ENCODE measurements at places on chromosomes 4 and X.

GRCh38 chr4:1978741-1979476 is 29.9 kb downstream of the NELFA start:
- DNase-seq = no peak

DNA sequence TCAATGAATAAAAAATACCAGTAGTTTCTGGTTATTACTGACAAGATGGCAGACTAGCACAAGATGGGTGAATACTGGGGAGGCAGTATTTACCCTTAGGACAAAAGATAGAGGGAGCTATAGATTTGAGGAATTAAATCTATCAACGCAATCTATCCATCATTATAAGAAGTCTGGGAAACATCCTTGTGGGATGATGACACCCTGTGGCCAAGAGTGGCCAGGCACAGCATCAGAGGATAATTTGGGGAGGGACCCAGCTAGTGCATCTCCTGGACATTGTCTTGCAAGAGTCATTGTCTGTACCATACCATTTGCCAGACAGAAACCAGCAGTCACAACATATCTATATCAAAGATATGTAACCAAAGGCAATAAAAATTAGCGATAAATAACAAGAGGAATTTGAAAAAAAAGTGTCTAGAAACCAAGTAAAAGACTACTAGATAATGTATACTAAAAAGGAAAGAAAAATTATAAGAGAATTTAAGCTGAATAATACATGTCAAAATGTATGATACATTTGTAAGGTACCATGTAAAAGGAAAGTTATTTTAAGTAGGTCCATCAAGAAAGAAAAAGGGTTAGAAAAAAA is 22.9 kb downstream of the KCTD8 start:
- no peak for DNase-seq

GRCh38 chrX:150648296-150648940 is 44.8 kb upstream of the MTMR1 start:
- no peak for DNase-seq

- DNase-seq = no peak
These were observed 10.6 kb upstream of the CCNG2 start for GRCh38 chr4:77146186-77147078.

GRCh38 chr4:176261018-176261417 is 8.0 kb downstream of the ASB5 start:
- DNase-seq = no peak

GRCh38 chr4:73730867-73731266 is 9.5 kb upstream of the CXCL8 start:
- DNase-seq = no peak

GRCh38 chr4:180688480-180688879 is 1554.7 kb upstream of the TENM3 start:
- no peak for DNase-seq

DNA sequence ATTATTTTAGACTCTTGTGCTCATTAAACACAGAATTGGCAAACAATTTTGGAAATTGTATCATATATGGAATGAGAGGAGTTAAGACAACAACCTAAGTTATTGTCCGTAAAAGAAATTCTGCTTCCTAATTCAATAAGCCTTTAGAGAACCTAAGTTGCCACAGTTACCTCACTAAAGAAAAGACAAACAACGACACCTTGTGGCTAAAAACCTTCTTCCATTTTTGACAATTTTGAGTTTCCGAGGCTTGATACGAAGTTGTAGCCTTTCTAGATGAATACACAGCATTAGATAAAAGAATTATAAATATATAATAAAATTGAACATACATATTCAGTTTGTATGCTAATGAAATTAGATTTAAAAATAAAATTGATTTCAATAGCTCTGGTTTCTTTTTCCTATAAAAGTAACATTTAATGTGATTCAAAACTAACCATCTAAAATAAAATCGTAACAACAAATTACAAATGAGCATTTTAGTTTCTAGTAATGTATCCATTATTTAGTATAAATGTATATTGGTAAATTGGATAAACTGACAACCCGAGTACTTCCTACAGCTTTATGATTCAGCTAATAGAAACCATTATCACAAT is 275.1 kb downstream of the GPM6A start:
- DNase-seq = peak; percentile 1

DNA sequence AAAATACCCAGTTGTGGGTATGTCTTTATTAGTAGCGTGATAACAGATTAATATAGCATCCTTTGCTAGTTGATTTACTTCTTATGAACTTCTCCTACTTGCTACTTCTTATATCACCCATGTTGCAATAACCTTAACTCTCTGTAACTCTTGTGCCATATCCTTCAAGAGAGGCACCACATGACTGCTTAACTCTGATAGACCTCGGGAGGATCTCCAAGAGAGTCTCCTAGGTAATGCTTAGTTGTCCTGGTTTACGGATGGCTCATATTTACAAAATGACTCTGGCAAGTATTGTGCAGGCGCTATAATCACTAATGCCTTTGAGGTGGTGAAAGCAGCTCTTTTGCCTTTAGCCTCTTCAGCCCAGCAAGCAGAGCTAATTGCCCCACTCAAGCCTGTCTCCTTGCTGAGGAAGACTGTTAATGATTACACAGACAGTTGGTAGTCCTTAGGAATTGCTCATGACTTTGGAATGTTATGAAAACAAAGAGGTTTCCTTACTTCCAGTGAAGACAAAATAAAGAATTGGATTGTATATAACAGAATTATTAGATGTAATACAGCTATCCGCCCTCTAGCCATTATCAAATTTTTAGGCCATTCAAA is 1305.8 kb downstream of the PCDH7 start:
- DNase-seq = no peak

GRCh38 chrX:72203421-72203820 is 21.9 kb downstream of the PIN4 start:
- no peak for DNase-seq

DNA sequence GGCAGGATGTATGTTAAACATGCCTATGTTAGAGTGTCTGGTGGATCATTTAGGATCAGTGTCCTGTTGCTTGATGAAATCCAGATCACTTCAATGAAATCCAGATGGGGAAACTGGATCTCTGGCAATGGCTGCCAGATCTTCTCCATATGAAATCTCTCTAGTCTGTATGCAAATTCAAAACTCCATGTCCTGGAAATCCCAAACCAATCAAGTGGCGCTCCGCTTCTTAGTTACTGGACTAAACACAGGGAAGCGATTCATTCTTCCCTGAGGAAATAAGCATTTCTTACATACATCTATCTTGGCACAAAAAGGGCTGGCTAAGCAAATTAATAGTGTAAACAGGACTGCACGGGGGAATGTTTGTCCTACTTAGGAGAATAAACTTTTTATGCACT is 94.9 kb downstream of the HDAC8 start:
- DNase-seq = no peak

GRCh38 chrX:16931371-16931770 is 15.1 kb upstream of the REPS2 start:
- no peak for DNase-seq

DNA sequence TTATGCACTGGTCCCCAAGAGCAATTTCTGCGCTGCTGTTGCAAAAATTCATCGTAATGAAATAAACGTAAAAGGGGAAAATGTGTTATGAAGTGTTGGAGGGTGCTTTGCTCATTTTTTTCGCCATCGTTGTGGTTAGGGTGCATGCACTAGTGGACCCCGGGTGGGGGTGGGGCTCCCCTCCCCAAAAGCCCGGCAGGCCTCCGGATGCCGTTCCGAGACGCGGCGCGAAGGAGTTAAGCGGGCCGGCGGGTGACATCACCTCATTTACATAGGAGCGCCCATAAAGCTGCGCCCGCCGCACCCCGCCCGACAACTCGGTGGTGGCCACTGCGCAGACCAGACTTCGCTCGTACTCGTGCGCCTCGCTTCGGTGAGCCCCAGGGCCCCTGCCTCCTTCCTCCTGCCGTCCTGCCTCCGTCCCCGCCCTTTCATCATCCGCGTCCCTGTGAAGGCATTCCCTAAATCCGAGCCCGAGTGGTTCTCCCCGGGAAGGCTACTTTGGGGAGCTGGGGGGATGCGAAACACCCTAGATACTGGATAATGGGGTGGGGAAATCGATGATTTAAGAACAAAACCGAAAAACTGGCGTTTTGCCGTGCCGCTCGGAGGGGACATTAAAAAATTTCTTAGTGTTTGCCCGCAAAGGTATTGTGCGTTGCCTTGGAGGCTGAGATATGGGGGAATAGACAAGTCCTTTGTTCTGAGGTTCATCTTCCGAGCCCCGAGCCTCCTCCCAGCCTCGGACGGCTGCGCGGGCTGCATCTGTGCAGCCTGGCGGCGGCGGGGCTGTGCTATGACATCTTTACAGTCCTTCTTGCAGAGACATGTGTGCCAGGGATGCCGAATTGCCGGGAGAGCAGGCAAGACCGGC is at the start of gene TMSB4X:
Gene TMSB4X (plus strand): TSS at position 315 of the 874 bp plus-strand sequence.
- no peak for DNase-seq

DNA sequence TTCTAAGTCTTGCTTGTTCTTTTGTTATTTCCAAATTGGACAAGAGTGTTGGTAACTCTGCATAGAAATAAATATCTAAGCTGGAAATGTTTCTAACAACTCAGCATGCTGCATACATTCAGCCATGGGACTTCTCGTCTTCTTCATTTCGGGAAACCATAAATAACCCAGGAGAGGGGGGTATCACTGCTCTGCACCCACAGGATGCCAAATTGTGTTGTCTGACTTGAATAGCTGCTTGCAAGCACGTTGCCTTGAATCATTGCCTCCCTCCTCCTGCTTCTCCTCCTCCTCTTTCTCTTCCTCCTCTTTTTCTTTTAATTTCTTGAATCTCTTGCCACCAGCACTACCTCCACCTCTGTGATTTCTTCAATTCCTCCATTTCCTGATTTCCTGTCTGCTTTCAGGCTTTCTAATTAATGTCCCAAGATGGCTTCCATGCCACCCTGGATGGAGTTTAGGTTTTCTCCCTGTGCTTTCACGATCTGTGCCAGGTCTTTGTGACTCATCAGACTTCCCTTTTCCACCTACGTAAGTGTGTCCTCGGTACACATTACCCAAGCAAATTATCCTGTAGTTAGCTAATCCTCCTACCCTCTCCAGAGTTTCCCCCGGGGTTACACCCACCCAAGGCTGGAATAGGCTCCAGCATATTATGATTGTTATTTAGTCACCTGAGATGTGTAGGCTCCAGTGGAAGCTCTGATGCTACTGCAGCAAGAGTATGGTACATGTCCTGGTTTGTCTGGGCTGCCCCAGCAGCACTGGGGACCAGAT is 122.6 kb upstream of the VCX3B start:
- peak; percentile 30 for DNase-seq

DNA sequence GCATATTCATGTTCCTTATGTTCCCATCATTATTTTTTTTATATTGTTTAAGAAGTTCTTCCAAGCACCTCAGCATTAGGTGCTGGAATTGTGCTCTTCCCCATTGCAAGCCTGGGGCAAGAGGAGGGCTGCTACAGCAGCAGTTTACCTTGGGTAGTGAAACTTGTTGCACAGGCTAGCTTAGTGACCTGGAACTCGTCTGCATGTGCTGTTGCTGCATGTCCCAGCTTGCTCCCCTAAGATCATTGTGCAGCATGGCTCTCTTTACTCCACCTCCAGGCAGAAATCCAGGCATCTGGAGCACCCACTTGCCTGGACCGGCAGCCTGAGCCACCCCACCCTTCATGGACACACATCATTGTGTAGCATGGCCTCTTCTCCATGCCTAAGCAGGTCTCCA is 776.0 kb downstream of the GLUD2 start:
- peak; percentile 44 for DNase-seq

GRCh38 chr4:165716472-165716871 is 156.6 kb upstream of the TLL1 start:
- DNase-seq = no peak

- no peak for DNase-seq
These were observed 55.7 kb upstream of the CCDC160 start for GRCh38 chrX:134181275-134181660.

- DNase-seq = no peak
These were observed 127.7 kb downstream of the IRF2 start for GRCh38 chr4:184346682-184347081.

DNA sequence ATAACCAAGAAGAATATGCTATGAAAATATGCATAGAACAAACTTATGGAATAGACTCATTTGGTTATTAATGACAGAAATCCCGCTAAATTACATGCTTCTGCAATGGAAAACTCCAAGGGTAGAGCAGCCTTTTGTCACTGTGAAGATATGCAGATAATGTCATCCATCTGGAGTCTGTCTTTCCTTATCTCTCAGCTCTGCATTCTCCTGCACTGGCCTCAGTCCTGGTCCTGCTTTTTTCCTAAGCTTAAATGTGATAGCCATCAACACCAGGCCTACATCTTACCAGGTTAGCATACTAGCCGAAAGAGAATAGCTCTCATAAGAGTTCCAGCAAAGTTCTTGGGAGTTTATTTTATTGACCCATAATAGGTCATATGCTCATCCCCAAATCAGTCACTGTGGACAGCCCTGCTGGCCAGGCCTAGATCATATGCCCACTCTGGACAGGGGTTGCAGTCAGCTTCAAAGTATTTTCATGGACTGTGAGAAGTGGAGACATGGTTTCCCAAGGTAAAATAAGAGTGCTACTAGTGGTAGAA is 86.5 kb upstream of the LEF1 start:
- no peak for DNase-seq

GRCh38 chr4:84931274-84931673 is 35.2 kb downstream of the WDFY3 start:
- no peak for DNase-seq

DNA sequence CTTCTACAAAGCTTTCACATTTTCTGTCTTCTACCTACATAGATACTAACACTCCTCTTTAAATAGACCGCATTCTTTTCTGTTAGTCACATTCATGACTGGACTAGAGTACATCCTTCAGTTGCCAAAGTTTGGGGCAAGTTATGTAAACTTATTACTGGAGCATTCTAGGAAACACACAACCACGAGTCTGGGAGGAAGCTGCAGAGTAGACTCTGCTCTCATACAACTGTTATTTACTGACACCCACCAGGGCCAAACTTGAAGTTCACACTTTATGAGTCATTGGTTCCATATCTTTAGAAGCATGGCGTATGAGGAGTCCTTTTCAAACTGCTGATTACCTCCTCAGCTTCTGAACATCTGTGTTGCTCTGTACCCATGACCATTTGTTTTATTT is 87.0 kb downstream of the RNF150 start:
- DNase-seq = peak; percentile 52

GRCh38 chr4:26459054-26459755 is 31.1 kb downstream of the CCKAR start:
- DNase-seq = peak; percentile 25

DNA sequence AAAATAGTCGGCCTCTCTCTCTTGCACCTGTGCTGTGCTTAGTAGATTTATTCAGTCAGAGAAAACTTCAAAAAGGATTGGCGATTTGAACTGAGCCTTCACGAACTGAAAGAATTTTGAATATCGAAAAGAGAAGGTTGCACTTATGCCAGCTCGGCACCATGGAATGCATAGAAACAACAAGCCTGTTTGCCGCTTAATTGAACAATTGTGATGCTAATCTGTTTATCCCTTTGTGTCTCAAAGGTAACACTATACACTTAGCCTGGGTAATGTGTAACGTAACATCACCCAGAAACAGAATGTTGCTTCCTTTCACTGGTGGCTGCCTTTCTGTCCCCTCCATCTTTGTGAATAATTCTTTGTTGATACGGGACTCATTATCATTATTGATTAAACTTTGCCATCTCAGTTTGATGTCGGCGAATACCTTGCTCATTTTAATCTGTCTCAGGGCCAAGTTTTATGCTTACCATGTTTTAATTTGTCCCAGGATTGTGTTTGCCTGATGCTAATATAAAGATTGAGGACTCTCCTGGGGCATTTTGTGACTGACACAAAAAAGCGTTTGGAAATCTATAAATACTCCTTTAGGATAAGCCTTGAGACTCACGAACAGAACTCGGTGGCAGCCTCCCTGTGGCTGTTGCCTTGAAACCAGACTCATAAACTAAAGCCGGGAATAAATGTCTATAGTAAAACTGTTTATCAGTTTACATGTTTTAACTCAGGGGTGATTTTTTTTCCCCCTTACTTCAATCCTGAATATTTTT is 400.5 kb downstream of the RAPGEF2 start:
- DNase-seq = no peak
